H9 (cell line): ENCODE measurements at places on chromosomes 7 and 10. TPM values are rescaled to one million over a fixed set of nuclear protein-coding genes. Genes with fewer than 3 reads are reported as not detected.

UMAD1 gene
- 8.5 and 8.9 TPM in 2 replicates for total RNA-seq

SYNPO2L gene
- total RNA-seq, result 0.11 TPM in 1 of 2 replicates, not detected in the other

SSMEM1 gene
- not detected in 2 replicates for total RNA-seq

EPO gene
- total RNA-seq, result 0.33 and 0.44 TPM in 2 replicates

ACTL6B gene
- 0.33 and 0.50 TPM in 2 replicates for total RNA-seq

VGF gene
- 37.1 and 39.1 TPM in 2 replicates for total RNA-seq

NPTX2 gene
- 8.1 and 8.4 TPM in 2 replicates for total RNA-seq

EPHA1 gene
- total RNA-seq, result 109 and 119 TPM in 2 replicates

FOXI2 gene
- 0.29 and 0.42 TPM in 2 replicates for total RNA-seq

GLI3 gene
- total RNA-seq, result 43.0 and 45.0 TPM in 2 replicates

AKR1C4 gene
- not detected in 2 replicates for total RNA-seq

TMEM139 gene
- total RNA-seq, result 0.85 and 1.1 TPM in 2 replicates

HOXA3 gene
- not detected in 2 replicates for total RNA-seq

CXCL12 gene
- total RNA-seq, result 28.3 and 29.5 TPM in 2 replicates

SH2D4B gene
- 0.07 TPM in 1 of 2 replicates, not detected in the other for total RNA-seq

JAKMIP3 gene
- 0.50 and 0.55 TPM in 2 replicates for total RNA-seq

PNLIP gene
- total RNA-seq, result not detected in 2 replicates

NEBL gene
- 20.4 and 20.9 TPM in 2 replicates for total RNA-seq

ANKRD22 gene
- not detected in 2 replicates for total RNA-seq

ZNF789 gene
- 14.0 and 15.1 TPM in 2 replicates for total RNA-seq

LBX1 gene
- not detected in 2 replicates for total RNA-seq

NKX1-2 gene
- 14.9 and 15.3 TPM in 2 replicates for total RNA-seq

HGF gene
- total RNA-seq, result 0.04 and 0.15 TPM in 2 replicates

ACHE gene
- 5.7 and 7.0 TPM in 2 replicates for total RNA-seq

GTPBP10 gene
- total RNA-seq, result 20.3 and 23.3 TPM in 2 replicates

TAS2R5 gene
- 0.83 and 0.92 TPM in 2 replicates for total RNA-seq

GSDME gene
- 5.5 and 5.8 TPM in 2 replicates for total RNA-seq

CTAGE6 gene
- not detected in 2 replicates for total RNA-seq

ANXA8 gene
- total RNA-seq, result 0.22 TPM in 2 replicates

MLXIPL gene
- 5.5 and 6.1 TPM in 2 replicates for total RNA-seq

SORCS1 gene
- total RNA-seq, result 1.3 and 1.7 TPM in 2 replicates

H2AZ2 gene
- 208 TPM in 2 replicates for total RNA-seq

CRTAC1 gene
- 0.46 and 0.48 TPM in 2 replicates for total RNA-seq

PLXNA4 gene
- total RNA-seq, result 0.20 and 0.35 TPM in 2 replicates

TMEM178B gene
- total RNA-seq, result 9.3 and 11.3 TPM in 2 replicates

HOXA11 gene
- total RNA-seq, result not detected in 2 replicates

PRLHR gene
- total RNA-seq, result not detected in 2 replicates

SPDYE8 gene
- not detected in 2 replicates for total RNA-seq

ADARB2 gene
- total RNA-seq, result 0.87 and 1.0 TPM in 2 replicates

WNT8B gene
- not detected in 2 replicates for total RNA-seq

NEUROD6 gene
- not detected in 2 replicates for total RNA-seq

PPP1R3C gene
- 1.1 and 1.2 TPM in 2 replicates for total RNA-seq

IGF2BP3 gene
- 180 and 197 TPM in 2 replicates for total RNA-seq

CPXM2 gene
- 1.7 and 1.9 TPM in 2 replicates for total RNA-seq

HOXA6 gene
- total RNA-seq, result not detected in 2 replicates

PRSS37 gene
- not detected in 2 replicates for total RNA-seq
